ENCODE measurements at places on chromosomes 1 and 21. TPM values are rescaled to one million over a fixed set of nuclear protein-coding genes. Genes with fewer than 3 reads are reported as not detected.

RNF223 gene
- 5.3 TPM for total RNA-seq

TRIM45 gene
- 1.6 TPM for total RNA-seq

OR2G6 gene
- total RNA-seq, result not detected

IGSF9 gene
- total RNA-seq, result 46.3 TPM

SMAP2 gene
- 27.2 TPM for total RNA-seq

PATJ gene
- total RNA-seq, result 68.8 TPM

PLPP3 gene
- 29.8 TPM for total RNA-seq

All from left colon (tissue), 2 donors.